Stimulated activated CD8-positive, alpha-beta memory T cell treated with anti-CD3 and anti-CD28 coated beads, Interleukin-15, amount 100 ng/mL, for 4 hours (primary cell): ENCODE measurements at places on chromosomes 2 and 18.

DNA sequence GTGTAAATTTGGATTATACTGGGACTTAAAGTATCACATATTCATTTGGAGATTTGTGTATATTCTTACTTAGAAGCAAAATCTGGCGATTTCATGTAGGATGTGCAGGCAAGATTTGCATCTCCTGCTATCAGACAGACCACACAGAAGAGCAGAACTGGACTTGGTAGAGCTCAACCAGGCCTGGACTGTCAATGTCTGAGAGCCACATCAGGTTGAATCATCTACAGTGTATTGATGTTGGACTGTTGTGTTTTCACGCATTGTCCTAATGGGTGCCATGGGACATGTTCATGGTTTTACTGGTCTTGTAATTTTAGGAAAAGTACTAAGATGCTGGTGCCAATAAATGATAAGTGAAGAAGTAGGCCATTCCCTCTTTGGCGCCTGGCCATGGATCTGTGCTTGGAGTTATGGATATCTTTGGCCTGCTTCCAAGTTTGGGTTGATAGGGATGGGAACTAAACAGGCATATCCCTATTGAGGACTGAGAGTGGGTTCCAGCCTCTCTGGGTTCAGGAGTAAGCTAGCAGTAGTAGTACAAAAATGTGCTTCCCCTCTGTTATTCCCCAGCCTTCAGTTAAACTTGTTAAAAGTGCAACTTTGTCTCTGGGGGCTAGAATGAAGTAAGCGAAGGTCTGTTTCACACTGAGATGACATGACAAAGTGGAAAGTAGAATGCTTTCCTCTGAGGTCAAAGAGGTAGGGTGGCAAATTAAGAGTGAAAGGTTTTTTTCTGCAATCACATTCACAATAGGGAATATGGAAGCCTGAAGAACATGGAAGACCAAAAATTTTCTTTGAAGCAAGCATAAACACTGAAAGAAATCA, 49.2 kb upstream of the NEMP2 start:
- no peak for DNase-seq

GRCh38 chr18:79111483-79111882, 42.3 kb downstream of the ATP9B start:
- no peak for DNase-seq

- DNase-seq = no peak
These were observed 36.4 kb downstream of the TACR1 start for GRCh38 chr2:75162897-75163296.

GRCh38 chr2:237122214-237122666, 36.6 kb downstream of the COPS8 start:
- no peak for DNase-seq

DNA sequence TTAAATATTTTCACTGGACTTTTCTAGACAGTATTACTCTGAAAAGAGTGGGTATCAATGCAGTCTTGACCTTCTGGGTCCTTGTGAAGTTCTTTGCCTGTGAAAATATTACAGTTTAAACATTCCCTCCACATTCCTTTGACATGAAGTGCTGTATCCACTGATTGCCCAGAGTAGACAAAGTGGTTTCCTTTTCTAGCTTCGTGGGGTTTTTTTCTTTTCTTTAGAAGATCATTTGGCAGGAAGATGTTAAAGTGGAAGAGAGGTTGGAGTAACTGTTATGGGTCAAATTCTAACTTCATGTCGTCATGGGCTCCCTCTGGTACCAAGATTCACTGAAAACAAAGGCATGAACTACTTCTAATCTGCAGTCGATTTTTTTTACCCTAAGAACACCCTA, 496.9 kb downstream of the EPHA4 start:
- DNase-seq = no peak

GRCh38 chr2:74104839-74105238, 42.9 kb downstream of the BOLA3 start:
- no peak for DNase-seq
